ENCODE measurements at places on chromosomes 1 and 21.

DNA sequence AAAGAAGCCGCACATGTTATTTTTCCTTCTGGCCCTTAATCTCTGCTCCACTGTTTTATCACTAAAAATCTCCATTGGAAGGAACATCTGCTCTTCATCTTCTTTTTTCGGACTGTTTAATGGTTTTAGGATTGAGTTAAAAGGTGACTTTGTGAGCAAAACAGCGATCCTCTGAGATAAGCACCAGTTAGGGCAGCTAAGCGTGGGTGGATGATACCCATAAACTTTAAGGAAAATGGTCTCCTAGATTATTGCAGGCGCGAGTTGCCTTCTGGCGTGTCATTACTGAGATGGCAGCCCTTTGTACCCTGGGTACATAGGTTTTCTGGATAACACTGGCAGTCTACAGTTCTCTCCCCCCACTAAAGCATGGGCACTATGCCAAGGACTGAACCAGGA is 44.0 kb upstream of the HMGB4 start:
- DNase-seq = no peak

GRCh38 chr1:205719762-205720161 is 30.2 kb downstream of the NUCKS1 start:
- no peak for DNase-seq

DNA sequence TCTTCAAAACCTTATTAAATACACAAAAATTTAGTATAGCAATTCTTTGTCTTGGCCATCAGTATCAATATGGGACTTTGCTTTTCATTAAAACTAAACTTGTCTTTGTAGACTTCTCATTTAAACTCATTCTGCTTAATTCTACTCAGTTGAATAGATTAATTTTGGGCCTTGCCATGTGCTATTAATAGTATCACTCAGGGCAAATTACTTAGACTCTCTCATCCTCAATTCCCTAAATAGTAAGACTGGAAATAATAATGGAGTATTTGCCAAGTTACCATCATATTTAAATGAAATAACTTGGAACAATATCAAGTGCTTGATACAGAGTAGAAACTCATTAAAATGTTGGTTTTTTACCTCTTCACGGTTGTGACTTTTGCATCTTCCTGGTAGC is 13.4 kb downstream of the HOOK1 start:
- DNase-seq = no peak

DNA sequence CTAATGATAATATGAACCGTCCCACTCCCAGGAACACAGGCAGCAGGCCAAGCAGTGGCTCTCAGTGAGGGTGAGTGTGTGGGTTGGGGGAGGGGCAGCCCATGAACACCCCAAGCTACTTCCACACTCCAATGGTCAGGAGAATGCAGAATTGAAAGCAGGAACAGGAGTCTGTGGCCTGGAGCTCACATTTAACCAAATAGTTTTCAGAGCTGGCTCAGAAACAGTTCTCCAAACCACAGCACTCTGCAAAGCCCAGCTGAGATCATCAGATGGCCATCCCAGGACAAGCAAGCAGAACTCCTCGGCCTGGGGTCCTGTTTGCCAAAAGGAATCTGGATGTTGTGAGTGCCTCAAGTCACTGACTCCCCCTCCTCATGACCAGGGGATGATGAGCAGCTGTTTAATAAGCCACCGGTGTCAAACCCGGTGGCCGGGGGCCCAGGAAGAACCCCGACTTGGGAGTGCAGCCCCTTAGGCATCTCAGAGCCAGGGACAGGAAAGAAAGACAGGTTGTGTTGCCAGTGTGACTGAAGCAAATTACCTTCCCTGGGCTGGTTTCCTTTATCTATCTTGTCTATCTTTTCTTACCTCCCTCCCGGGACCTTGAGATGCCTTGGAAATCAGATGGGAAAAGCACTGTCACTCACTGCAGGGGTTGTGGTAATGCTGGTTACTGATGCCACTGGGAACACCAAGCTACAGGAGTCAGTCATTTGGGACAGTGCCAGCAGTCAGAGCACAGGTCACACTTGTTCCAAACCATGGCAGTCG is 20.4 kb downstream of the DEGS1 start:
- DNase-seq = no peak

GRCh38 chr1:233440951-233441401 is 113.5 kb downstream of the MAP3K21 start:
- no peak for DNase-seq

DNA sequence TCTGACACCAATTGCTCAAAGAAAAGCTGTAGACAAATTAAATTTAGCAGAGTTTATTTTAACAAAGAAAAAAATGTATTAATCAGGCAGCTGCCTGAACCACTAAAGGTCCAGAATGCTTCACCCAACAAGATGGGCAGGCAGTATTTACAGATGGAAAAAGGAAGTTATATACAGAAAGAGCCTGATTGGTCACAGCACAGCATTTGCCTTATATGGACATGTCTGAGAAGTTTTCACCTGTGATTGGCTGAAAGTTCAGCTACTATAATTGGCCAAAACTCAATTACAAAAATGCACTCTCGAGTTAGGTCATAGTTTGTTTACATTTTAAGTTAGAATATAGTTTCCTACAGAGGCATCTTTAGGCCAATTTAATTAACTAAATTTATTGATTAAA is 15.1 kb upstream of the FMO1 start:
- DNase-seq = no peak

GRCh38 chr1:65279070-65279779 is 30.1 kb upstream of the DNAJC6 start:
- DNase-seq = no peak
